ENCODE measurements at places on chromosomes 3 and 15.

DNA sequence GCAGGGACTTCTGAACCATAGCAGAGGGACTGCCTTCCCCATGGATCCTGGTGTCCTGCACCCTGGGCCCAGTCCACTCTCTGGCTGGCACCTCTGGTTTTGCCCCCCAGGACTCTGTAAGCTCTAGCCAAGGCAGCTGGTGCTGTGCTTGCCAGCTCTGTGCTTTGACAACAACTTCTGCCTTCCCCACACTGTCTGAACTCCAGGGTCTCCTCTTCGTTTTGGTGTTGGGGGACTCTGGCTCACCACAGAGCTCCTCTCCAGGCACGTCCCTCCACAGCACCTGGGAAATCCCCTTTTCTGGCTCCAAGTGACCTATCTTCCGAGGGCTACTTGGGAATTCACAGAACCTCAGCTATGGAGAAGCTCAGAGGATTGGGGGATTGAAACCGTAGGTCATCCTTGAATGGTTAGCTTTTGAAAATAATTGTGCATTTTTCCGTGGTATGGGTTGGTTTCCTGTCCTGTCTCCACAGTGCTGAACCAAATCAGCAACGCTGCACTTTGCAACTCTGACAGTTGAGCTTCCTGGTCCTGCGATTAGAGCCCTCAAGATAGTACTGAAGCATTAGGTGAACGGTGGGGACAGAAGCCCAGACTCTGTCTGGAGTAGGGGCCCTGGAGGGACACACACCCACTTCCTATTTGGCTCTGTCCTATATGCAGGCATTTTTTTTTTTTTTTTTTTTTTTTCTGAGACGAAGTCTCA is 152.4 kb downstream of the APBA2 start:
- no peak for DNase-seq

DNA sequence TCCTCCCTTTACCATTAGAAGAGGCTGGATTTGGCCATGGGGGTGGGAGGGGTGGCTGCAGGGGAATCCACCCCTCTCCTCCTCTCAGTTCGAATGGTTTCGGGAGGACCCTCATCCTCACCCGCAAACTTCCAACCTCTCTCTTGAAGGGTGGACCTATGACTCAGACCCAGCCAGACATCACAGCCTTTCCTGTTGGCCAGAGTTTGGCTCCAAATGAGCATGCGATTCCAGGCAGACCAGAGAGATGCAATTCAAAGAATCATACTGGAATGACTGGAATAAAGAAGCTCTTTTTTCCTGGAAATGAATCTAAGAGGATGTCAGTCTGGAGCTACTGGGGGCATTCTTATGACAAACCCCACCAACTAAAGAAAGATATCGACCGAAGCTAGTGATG is 516.7 kb upstream of the MDFIC2 start:
- DNase-seq: no peak

GRCh38 chr15:20345401-20345958 is 196.1 kb downstream of the GOLGA6L6 start:
- no peak for DNase-seq

DNA sequence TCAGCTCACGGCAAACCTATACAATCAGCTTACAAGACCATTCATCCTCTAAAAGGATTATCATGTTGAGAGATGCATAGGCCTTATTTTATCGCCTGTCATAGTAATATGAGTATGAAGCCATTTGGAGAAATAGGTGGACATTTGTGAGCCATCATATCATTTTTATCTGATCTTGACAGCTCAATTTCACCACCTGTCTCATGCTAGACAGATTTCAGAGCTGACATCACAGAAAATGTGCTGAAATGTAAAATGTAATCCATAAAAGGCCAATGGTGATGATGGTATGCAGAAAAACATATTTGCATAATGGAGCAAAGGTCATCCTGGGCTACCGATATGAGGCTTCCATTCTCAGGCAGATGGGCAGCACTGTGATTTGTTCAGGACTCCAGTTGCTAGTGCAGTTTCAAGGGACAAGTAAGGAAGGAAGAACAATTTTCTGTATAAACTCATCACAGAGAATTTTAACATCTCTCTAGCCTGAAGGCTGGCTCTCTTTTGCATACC is 221.5 kb downstream of the ULK4 start:
- peak; percentile 31 for DNase-seq

DNA sequence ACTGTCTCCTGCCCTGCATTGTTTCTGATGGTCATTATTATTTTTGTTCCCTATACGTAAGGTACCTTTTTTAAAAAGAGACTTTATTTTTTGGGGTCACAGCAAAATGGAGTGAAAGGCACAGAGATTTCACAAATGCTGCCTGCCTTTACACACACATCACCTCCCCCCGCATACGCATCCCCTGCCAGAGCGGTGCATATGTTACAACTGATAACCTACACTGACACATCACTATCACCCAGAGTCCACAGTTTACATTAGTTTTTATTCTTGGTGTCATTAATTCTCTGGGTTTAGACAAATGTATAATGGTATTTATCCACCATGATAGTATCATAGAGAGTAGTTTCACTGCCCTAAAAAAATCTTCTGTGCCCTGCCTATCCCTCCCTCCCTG is 43.6 kb upstream of the KLF13 start:
- no peak for DNase-seq

DNA sequence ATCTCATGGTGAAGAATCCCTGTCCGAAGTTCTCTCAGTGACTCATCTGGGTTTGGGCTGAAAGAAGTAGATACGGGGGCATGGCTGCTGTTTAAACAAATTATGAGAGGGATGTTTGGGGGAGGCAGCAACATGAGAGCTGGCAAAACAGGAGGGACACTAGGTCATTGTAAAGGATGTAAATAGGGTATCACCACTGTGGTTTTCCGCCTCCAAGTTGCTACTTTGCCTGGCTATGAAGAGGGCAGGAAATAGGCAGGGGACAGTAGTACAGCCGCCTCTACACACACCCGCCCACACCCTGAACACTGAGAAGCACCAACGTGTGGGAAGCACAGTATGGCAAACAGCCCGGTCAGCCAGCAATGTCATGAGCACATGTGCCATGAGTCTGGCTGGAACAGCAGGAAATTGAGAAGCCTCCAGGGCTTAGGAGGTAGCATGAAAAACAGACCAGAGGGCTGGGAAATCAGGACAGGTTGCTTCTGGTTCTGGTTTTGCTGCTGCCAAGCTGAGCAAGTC is 17.1 kb downstream of the HEXA start:
- no peak for DNase-seq

DNA sequence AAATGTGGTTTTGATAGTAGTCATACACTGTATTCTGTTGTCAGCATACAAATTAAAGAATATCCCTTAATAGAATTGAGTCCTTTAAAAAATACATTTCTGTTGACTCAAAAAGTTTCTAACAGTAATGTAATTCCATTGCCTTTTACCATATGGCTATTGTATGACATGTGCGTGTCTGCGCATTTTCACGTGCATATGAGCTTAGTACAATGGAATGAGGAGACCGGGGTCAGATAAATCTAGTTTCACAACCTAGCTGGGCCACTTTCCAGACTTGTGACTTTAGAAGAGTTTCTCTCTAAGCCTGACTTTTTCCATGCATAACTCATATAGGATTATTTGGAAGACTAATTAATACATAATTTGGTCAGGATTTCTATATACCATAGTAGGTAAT is 38.7 kb downstream of the ZBTB38 start:
- DNase-seq: peak; percentile 93

GRCh38 chr3:106282943-106283342 is 414.1 kb upstream of the CBLB start:
- DNase-seq: no peak

- DNase-seq: no peak
These were observed 41.3 kb downstream of the SLC6A1 start for GRCh38 chr3:11033871-11034270.

GRCh38 chr3:53353202-53353601 is 5.9 kb upstream of the DCP1A start:
- DNase-seq: no peak

- DNase-seq: no peak
These were observed 106.6 kb downstream of the FBXL22 start for GRCh38 chr15:63703641-63704240.

DNA sequence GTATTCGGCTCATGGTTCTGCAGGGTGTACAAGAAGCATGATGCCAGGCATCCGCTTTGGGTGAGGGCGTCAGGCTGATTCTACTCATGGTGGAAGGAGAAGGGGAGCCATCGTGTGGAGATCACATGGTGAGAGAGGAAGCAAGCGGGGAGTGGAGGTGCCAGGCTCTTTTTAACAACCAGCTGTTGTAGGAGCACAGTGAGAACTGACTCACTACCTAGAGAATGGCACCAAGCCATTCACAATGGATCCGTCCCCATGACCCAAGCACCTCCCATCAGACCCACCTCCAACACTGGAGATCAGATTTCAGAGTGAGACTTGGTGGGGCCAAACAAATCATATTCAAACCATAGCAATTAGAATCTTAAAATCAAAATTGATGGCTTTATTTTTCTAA is 259.8 kb upstream of the CTDSPL start:
- DNase-seq: no peak

DNA sequence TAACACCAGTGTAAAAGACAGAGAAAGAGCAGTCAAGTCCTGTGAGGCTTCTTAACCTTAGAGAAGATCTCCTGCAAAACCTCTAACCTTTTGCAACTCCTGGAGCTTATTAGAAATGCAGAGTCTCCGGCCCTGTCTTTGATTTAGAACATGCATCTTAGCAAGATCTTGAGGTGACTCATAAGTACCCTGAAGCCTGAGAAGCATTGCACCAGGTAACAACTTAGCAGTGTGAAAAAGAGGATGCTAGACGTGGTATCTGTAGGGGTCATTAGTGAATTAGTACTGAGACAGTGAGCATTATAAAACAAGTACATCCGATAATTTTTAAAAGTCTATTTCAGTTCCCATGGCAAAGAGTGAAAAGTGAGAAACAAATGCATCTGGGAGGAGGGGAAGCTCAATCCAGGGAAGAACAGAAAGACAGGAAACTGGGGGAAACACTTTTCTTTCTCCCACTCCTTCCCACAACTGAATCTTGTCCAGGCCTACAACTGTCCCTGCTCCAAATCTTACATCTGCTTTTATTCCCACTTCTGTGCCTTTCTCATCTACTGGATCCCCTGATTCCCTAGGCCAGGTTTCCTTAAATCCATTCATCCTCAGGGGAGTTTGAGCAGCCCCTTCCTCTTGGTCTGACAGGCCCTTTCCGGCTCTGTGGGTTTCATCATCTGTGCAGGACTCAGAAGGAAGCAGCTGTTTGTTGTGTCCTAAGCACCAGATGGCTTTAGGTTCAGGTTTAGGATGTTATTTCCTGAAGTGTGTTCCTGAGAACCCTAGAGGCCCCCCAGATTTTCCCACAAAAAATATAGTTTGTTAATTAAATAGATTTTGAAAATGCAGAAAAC is 128.1 kb upstream of the IL12A start:
- DNase-seq: no peak

DNA sequence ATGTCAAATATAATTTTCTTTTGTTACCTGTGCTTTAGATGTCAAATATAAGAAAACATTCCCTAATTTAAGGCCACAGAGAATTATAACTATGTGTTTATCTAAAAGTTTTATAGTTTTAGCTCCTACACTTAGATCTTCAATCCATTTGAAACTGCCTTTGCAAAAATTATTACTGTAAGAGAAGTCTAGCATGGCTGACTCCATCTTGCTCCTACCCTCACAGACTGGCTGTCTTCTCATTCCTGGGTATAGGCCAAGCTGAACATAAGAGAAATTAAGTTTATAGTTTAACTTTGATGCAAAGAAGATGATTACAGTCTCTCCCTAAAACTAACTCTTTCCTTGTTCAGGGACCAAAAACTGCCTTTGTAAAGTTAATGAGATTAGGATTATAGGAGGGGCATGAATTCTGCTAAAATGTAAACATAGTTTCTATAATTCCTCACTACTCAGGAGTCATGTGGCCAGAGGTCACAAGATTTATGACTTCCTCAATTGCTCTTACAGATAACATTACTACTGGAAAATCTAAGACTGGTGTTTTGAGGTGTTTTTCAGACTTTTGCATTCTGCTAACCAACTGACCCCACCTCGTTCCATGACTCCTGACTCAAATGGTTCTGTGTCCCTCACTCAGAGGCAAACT is 184.0 kb downstream of the BCHE start:
- no peak for DNase-seq

GRCh38 chr15:70892912-70893560 is 410 bp downstream of the LRRC49 start:
- DNase-seq: no peak

DNA sequence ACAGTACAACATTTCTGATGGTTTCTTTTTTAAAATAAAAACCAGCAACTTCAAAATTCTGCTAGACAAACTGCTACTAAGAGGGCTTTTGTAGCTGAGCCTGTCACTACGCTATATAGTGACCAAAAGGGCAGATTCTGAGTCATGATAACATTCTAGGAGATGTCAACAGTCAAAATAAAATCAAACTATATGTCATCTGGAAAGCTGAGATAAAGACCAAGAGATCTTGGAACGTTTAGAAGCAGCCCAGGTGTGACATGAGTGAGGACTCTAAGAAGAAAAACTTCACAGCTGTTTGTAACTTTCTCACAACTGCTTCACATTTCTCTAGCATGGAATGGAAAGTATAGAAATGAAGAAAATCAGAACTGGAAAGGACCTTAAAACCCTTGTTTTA is 84.6 kb downstream of the FILIP1L start:
- DNase-seq: no peak

- DNase-seq: peak; percentile 69
These were observed 33.4 kb downstream of the OSBPL10 start for GRCh38 chr3:31947671-31948091.

DNA sequence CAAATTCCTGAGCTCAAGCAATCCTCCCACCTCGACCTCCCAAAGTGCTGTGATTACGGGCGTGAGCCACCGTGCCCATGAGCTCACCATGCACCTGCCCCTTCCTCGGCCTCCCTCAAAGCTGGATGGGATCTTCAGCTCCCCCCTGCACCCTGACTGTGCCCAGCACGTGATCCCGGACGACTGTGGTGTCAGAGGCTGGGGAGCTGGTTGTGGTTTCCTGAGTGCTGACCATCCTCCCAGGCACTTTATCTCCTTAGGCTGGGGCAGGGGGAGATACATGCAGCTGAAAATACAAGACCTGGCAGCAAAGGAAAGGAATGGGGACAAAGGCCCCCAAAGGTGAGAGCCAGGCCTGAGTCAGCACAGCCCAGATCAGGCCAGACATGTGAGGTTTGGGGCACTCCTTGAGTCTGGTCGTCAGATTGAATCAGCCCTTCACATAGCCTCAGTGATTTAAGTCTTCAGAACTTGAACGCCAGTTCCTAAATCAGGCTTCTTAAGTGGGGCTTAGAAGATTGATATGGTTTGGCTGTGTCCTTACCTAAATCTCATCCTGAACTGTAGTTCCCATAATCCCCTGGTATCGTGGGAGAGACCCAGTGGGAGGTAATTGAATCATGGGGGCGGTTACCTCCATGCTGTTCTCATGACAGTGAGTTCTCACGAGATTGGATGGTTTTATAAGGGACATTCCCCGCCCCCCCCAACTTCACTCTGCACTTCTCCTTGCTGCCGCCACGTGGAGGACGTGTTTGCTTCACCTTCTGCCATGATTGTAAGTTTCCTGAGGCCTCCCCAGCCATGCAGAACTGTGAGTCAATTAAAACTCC is 35.8 kb downstream of the PRKCD start:
- peak; percentile 34 for DNase-seq

- DNase-seq: peak; percentile 58
These were observed 3.1 kb downstream of the MST1R start for GRCh38 chr3:49900491-49901153.

GRCh38 chr3:71240034-71240433 is 343.5 kb downstream of the FOXP1 start:
- no peak for DNase-seq

GRCh38 chr3:136778865-136779264 is 26.7 kb upstream of the STAG1 start:
- DNase-seq: peak; percentile 73

- DNase-seq: peak; percentile 62
These were observed 8.8 kb downstream of the IL1RAP start for GRCh38 chr3:190522621-190523222.

- no peak for DNase-seq
These were observed 152.9 kb downstream of the TPRG1 start for GRCh38 chr3:189324538-189325138.

Measured in trophoblast cell (in vitro differentiated cells and primary cell).